ENCODE measurements at places on chromosomes 3 and 15.

- DNase-seq, result no peak
Observed at GRCh38 chr3:171784387-171784786, 25.9 kb downstream of the PLD1 start.

- DNase-seq, result no peak
Observed at GRCh38 chr3:117998071-117998470, 1036.6 kb downstream of the IGSF11 start.

GRCh38 chr15:93670931-93671330 lies 560.4 kb upstream of the MCTP2 start:
- no peak for DNase-seq

GRCh38 chr3:152769523-152769922 lies 65.4 kb upstream of the P2RY1 start:
- DNase-seq, result no peak

- DNase-seq, result no peak
Observed at GRCh38 chr3:57948781-57949242, 59.4 kb upstream of the FLNB start.

DNA sequence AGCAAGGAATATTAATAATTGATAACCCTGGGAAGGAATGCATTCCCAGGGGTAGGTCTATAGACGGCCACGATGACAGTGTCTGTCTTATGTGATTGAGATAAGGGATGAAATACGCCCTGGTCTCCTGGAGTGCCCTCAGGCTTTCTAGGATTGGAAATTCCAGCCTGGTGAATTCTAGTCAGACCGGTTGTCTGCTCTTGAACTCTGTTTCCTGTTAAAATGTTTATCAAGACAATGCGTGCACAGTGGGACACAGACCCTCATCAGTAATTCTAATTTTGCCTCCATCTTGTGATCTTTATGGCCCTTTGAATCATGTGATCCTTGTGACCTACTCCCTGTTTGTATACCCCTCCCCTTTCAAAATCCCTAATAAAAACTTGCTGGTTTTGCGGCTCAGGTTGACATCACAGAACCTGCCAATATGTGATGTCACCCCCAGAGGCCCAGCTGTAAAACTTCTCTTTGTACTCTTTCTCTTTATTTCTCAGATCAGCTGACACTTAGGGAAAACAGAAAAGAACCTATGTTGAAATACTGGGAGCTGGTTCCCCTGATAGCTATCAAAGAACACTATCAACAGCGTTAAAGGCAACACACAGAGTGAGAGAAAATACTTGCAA lies 183.3 kb downstream of the PDE8A start:
- no peak for DNase-seq

GRCh38 chr3:147925272-147925671 lies 516.1 kb downstream of the ZIC1 start:
- no peak for DNase-seq

DNA sequence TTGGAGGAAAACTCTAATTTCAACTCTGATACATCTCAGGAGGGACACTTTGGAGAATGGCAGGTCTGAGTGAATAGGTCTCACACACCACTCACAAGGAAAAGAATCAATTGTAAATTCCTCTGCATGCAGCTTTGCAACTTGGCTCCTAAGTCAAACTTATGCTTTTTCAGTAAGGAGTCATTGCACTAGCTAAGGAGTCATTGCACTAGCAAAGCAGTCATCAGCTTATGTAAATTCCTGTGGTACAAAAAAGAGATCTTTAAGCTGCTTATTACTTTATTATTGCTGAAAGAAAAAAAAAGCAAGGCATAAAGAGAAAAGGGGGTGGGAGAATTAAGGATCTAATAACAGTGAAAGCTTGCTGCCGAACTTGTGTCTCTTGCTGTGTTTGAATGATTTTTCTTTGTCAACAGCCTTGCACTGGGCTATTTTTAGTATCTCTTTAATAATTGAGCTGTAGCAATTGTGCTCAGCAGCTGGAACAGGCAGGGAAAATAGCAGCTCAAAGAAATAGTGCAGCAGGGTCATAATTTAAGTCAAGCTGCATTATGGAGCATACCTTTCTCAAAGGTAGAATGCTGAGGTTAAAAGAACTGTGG lies 154.3 kb upstream of the ARPP21 start:
- no peak for DNase-seq

DNA sequence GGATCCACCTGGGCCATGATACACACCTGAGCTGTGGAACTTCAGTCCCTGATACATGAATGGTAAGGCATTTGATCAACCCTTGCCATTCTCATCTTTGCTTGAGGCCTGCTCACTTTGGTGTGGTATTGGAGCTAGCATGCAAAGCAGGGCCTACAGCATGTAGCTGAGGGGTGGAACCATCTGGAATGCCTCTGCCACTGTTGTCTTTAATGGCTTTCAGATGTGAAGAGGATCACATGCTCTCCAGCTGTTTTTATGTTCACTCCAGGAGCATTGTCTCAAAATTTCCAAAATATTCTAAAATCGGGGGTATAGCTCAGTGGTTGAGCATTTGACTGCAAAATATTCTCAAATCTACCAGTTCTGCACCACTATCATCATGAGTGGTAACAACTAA lies 64.4 kb upstream of the PHLDB2 start:
- DNase-seq, result no peak

GRCh38 chr15:98420837-98421236 lies 227.5 kb upstream of the IGF1R start:
- no peak for DNase-seq

DNA sequence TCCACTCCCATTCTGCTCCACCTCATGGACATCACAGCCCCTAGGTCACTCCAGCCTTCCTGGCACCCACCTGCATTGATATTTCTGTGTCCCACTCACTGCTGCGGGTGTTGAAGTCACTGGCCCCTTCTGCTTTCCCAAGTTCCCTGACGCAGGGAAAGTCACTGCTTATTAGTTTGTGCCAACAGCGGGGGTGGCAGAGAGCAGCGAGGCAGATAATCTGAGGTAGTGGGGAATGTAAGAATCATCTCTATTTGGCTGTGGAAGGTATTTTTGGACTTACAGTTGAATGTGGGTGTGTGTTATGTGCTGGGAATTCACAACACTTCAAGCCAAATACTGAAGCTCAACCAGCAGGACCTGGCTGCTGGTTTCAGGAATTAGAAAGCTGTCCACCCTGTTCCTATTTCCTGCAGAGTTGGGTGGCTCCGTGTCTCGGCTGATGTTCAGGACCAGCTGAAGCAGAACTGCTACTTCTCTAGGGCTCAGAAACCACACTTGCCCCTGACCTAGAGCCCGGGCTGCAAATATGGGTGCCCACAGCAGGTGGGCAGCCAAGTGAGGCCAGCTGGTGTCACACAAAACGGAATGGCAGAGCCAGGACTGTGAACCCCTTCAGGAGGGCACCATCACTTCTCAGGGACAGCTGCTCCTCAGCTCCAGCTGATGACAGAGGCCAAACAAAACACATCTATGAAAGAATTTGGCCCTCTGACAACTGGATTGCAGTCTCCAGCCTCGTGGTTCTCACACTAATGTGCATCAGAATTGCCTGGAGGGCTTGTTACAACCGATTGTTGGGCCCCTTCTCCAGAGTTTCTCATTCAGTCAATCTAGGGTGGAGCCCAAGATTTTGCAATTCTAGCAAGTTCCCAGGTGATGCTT lies 57.7 kb downstream of the SEMA5B start:
- no peak for DNase-seq

- DNase-seq, result no peak
Observed at GRCh38 chr3:129052675-129053074, 7.9 kb upstream of the GP9 start.

GRCh38 chr3:98986073-98986472 lies 84.6 kb upstream of the DCBLD2 start:
- DNase-seq, result no peak

DNA sequence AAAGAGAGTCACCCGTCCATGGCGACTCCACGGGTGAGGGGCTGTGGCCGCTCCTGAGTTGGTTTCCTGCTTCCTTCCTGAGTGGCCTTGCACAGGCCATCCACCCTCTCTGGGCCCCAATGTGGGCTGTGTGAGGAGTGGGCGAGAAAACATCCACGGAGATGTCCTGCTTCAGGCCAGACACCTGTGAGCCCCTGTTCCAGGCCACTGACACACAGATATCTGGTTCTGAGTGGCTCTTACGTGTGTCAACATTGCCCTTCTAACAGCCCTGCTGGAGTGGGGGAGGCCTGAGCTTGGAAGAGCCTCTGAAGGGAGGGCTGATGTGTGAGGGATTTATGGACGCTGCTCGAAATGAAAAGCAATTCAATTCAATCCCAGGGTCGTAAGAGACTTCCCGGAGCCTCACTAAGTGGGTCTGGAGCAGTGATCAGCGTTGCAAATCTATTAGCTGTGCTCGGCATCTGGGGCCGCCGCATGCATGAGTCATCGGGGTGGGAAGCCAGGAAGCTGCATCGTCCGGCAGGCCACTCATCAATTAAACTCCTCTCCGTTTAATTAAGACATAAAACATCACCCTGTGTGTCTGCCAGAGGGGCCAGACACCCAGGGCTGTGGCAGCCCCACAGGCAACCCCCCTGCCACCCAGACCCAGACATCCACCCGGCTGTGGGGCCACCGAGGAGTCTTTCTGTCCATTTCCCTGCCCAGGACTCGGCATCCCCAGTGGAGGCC lies 20.0 kb upstream of the PRR23E start:
- no peak for DNase-seq

DNA sequence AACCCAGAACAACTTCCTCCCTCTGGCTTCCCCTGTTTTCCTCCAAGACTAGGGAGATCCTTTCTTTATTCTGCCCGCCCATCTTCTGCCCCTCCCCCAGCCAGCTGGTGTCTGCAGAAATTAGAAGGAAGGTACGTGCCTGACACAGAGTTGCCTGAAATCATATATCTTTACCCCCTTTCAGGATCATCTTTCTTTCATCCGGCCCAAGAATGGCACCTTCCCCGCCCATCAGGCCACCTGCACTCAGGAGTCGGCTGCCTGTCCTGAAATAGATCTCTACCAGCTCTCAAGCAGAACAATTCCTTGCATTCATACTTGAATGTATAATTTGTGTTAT lies 133.7 kb downstream of the VGLL4 start:
- DNase-seq, result no peak

GRCh38 chr3:155281912-155282311 lies 11.6 kb downstream of the STRIT1 start:
- DNase-seq, result no peak

DNA sequence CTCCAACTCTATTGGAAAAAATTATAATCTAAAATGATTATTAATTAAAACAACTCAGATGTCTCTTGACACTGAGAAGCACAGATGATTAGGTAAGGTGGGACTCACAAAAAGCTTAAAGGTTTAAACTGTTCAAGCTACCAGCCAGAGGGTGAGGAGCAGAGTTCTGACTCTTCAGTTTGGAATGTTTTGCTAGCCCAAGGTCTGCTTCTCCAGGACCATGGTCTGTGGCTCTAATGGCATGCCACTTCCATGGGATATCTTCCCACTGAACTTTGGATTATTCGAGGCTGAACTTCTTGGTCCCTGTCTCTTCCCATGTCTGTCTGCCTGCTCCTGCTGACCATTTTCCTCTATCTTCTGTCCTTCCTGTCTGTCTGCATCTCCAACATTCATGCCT lies 49.2 kb downstream of the CACNA2D3 start:
- no peak for DNase-seq

GRCh38 chr3:71708476-71709105 lies 16.6 kb downstream of the EIF4E3 start:
- DNase-seq, result no peak

DNA sequence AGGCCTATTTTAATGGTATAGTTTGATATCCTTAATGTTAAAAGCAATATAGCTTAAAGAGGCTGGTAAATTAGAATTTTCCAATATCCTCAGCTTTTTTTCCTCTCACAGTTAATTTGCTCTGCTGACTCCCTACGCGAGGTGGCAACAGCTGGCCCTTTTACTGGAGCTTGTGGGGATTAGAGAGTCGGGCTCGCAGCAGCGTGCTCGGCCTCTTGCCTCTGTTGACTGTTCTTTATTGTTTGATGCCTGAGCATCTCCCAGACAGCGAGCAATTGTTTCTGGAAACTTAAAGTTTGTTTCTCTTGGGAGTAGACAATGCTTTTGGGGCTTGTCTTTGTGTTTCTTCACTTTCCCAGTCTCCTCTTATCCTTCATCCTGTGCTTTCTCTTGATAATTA lies 80.8 kb downstream of the OPA1 start:
- DNase-seq, result no peak

DNA sequence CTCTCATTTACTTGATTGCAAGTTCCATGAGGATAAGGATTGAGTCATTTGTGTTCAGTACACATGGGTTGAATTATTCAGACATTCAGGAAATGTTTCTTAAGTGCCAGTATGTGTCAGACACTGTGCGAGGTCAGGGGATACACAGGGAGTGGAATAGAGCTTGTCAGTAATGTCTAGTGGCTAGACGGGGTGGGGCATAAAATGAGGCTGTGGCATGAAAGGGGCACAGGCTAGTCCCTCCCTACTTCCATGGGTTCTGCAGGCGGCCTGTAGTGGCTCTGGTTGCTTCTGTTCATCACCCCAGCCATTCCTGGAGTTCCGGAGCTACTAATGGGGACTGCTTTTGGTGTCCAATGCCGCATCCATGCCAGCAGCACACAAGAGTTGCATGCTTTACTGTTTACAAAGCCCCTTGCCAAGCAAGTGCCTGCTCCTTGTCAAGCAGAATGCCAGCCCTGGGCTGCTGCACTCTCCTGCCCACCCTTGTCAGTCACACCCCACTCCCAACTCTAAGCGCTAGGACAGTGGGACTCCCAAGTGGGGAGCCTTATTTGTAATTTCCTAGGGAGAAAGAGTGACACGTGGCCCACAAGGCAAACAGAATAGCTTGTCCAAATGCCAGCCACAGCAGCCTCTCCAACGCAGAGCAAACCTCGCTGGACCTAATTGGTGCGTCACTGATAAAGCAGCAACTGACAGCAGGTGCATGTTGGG lies 70.8 kb downstream of the RAB11A start:
- DNase-seq, result no peak

GRCh38 chr15:79635897-79636561 lies 203.9 kb downstream of the MINAR1 start:
- DNase-seq, result no peak

DNA sequence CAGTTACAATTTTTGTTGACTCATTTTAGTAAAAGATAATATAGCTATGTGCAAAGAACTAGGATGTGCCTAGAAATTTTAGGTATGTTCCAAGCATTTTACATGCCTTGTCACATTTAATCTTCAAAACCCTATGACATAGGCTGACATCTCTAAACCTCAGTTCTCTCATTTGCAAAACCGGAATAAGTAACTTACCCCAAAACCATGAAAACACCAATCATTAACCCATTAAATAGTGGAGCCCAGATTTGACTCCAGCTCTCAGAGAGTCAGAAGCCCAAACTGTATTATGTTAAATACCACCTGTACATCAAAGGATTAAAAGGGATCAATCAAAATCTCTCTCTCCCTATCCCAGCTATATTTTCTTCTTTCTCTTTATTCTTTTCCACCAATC lies 36.6 kb downstream of the GSK3B start:
- no peak for DNase-seq

GRCh38 chr3:186342197-186342596 lies 19.8 kb downstream of the DGKG start:
- no peak for DNase-seq

- no peak for DNase-seq
Observed at GRCh38 chr3:43379343-43379742, 93.0 kb downstream of the SNRK start.
